Smooth muscle cell of the brain vasculature (primary cell): ENCODE measurements at places on chromosomes 1 and 21.

GRCh38 chr21:33374080-33374449 lies 29.1 kb upstream of the IFNGR2 start:
- no peak for DNase-seq

DNA sequence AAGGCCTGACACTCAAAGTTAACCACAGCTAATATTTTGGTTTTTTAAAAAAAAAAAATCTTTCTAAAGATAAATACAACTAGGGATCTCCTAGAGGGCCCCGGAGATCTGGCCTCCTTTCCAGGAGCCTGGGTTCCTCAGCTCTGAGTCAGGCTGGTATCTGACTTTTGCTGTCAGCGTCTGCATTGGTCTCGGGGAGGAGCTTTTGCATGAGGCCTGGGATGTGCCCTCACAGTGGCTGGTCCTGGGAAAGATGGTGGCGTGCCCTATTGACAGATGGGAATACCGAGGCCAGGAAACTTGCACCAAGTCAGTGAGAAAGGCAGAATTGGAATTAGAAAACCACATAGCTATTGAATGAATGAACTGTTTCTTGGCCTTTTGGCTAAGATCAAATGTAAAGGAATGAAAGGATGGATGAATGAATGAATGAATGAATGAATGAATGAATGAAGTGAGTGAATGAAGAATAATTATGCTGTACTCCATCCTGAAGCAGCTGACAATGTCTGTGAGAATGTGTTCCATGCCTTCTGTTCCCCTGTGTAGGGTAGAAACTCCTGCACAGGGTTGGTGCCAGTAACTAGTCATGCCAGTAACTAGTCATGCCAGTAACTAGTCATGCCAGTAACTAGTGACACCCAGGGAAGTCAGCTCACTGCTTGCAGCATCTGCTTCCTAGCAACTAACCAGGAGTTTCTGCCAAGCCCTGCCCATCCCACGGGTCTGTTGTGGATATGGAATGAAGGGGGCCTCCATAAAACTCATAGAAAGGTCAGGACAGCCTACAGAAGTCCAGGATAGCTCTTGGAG lies 242.5 kb upstream of the VAMP3 start:
- no peak for DNase-seq

DNA sequence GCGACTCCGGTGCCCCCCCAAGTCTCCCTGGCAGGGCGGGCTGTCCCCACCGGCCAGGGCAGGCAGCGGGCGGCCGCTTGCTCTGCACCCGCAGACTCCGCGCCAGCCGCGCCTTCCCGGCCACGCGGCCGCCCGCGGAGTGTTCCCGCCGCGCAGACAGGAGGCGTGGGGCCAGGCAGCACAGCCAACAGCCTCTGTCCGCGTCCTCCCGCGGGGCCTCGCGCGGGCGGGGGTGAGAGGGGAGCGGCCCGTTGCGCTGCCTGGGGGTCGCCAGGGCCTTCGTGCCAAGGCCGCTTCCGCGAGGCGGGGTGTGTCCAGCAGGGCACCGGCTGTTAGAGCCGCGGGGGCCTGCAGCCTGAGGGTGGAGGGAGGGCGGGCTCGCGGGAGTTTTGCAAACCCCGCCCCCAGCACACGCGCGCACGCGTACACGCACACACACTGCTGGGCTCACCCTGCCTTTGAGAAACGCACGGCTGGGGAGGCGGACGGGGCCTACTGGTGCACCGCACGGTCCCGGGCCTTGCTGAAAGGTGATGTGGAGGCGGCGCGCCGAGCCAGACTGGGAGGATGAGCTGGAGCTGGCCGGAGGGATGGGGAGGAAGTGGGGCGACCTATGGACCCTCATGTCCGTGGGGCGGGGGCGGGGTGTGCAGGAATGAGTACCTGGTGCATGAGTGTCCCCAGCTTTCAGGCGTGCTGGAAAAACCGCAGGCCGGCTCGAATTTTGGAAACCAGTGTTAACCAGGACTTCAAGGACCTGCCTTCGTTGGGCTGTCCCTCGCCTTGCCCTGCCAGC lies 41.5 kb downstream of the KIAA1614 start:
- no peak for DNase-seq

DNA sequence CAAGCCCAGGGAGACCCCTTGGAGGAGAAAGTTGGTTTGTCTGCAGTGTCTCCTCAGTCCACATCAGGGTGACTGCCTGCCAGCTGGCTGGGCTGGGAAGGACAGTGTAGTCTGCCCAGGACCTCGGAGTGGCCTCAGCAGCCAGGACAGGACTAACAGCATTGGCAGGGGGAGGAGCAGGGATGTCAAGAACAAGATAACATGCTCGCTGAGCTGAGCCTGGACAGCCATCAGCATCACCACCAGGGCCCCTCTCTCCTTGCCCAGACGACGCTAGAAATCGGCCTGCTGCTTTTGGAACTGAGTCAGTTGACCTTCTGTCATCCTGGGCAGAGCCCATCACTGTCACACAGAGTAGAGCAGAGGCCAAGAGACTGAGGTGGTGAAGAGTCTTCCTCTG lies 83.6 kb upstream of the CNTN2 start:
- DNase-seq, result no peak

GRCh38 chr21:29708401-29708800 lies 231.4 kb downstream of the GRIK1 start:
- DNase-seq, result no peak

- DNase-seq, result no peak
These were observed 117.7 kb upstream of the SGIP1 start for GRCh38 chr1:66416295-66416694.

- no peak for DNase-seq
These were observed 5.5 kb upstream of the ZBED6 start for GRCh38 chr1:203789966-203790365.

GRCh38 chr21:17590430-17590829 lies 22.3 kb downstream of the BTG3 start:
- no peak for DNase-seq

- DNase-seq, result no peak
These were observed 214.5 kb downstream of the RGS7 start for GRCh38 chr1:241142493-241142892.

GRCh38 chr1:55155522-55155921 lies 59.6 kb downstream of the USP24 start:
- DNase-seq, result no peak

DNA sequence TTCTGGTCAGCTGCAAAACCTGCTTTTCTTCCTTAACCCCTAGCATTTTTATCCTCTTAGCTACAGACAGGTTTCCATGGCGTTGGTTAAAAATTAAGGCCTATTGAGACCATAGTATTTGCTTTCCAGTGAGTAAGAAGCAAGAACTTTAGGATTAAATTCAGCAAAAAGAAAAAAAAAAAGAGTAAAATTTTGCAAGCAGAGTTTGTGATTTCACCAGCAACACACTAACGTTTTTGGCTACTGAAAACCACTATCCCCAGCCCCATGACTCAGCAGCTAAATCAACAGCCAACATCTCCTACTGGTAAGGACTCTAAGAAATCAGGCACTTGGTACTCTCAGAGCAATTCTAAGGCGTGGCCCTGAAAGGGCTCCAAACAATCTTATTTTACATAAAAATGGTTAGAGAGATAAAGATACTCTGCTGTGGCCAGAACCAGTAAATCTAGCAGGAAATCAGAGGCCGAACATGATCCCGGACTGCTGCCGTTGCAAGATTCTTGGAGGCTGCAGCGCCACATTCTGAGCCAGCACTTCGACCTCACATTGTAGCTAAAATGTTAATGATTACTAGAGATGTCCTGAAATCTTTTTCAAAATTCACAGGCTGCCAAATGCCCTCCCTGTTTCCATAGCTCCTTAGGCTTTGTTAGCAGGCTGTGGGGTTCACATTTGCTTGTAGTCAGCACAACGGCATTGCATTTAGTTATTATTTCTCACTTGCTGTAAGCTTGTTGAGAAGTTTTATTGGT lies 1.6 kb upstream of the ENO1 start:
- no peak for DNase-seq
